Urinary bladder (tissue), 4 donors: ENCODE measurements at places on chromosomes 11 and 22. TPM values are rescaled to one million over a fixed set of nuclear protein-coding genes. Genes with fewer than 3 reads are reported as not detected.

Gene NARS2
- polyA plus RNA-seq = 10.7 TPM

- DNase-seq = no peak
Observed at GRCh38 chr11:128882451-128882850, 8.7 kb upstream of the KCNJ5 start.

- DNase-seq = no peak
Observed at GRCh38 chr11:1272531-1272930, 36.9 kb downstream of the TOLLIP start.

Gene IGLL5
- 1.6 TPM for polyA plus RNA-seq

GRCh38 chr11:79541466-79541865 is 100.6 kb upstream of the TENM4 start:
- DNase-seq = no peak

Gene CBLIF
- polyA plus RNA-seq = not detected

- peak; percentile 74 for DNase-seq
Observed at GRCh38 chr11:126140926-126141280, 70.5 kb downstream of the RPUSD4 start.

- DNase-seq = no peak
Observed at GRCh38 chr11:11640152-11640551, 18.3 kb upstream of the GALNT18 start.

Gene ZNF70
- polyA plus RNA-seq = 1.6 TPM

GRCh38 chr11:126863294-126863997 is 137.1 kb downstream of the KIRREL3 start:
- DNase-seq = no peak

DNA sequence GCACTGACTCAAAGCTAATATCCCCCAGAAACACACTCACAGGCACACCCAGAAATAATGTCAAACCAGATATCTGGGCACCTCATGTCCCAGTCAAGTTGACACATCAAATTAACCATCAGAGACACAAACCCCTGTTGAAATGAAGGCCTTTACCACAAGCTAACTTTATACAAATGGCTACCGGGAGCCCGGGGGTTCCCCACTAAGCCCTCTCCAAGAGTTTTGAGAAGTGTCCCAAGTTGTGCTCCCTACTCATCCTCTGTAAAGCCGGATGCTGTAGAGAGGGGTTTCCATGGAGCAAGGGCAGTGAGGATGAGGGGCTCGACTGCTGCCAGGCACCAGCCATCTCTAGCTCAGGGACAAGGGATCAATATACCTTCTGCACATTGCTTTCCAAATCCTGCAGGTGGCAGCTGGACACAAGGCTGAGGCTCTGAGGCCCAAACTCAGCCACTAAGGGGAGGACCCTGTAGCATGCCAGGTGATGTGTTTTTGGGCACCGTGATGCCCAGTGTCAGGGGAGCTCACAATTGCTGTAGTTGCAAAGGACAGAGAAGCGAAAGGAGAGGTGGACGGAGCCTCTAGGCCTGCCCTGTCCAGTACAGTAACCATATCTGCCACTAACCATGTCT is 145.7 kb downstream of the TTC17 start:
- DNase-seq = no peak

GRCh38 chr11:59224351-59224928 is 11.7 kb upstream of the MPEG1 start:
- no peak for DNase-seq

Gene MPZL3
- polyA plus RNA-seq = 1.4 TPM

Gene OR8G1
- not detected for polyA plus RNA-seq

- DNase-seq = peak; percentile 26
Observed at GRCh38 chr11:2097356-2097997, 41.7 kb downstream of the IGF2 start.

Gene SLC25A45
- 4.3 TPM for polyA plus RNA-seq

DNA sequence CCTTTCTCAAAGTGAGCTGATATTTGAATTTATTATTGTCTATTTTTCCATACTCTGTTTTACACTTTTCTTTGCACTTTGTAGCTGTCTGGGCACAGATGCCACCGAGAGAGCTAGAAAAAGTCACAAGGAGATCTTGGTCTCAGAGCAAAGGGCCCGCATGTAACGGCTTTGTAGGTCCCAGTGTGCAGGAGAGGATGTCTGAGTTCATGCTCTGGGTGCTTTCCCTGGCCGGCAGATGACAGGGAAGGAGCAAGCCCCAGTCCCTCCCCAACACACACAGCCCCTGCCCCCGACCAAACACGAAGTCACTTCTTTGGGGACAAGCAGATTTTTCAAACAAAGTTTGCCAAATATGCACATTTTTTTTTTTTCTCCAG is 55.8 kb downstream of the SMIM38 start:
- no peak for DNase-seq

- no peak for DNase-seq
Observed at GRCh38 chr11:68505596-68505995, 45.0 kb downstream of the PPP6R3 start.

- no peak for DNase-seq
Observed at GRCh38 chr11:100592619-100593260, 94.3 kb upstream of the ARHGAP42 start.

Gene HSPA8
- polyA plus RNA-seq = 717 TPM

Gene PNPLA5
- not detected for polyA plus RNA-seq

DNA sequence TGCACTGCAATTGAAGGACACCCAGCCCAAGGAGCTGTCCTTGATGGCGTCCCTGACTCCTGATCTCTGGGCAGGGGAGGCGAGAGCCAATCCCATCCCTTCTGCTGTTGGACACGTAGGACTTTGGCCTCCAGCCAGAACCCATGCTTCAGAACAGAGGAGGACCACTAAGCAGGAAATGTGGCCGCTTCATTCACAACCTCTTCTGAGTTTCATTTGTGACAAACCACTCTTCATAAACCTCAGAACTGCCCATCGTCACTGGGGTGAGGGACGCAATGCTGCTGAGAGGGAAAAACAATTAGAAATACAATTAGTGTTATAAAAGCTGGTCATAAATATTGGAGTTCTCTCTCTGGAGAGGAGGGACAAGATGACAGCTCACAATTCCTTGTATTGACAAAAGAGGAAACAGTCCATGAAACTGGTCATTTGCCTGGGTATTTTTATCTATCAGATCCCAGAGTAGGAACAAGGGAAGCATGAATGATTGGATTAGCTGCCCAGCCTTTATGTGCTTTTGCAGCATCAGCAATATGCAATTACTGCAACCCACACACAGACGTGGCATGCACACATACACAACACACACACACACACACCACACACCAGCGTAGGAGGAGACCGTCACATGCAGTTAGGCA is 216.5 kb upstream of the CADM1 start:
- DNase-seq = no peak

GRCh38 chr22:49838771-49839717 is 11.4 kb upstream of the BRD1 start:
- no peak for DNase-seq

DNA sequence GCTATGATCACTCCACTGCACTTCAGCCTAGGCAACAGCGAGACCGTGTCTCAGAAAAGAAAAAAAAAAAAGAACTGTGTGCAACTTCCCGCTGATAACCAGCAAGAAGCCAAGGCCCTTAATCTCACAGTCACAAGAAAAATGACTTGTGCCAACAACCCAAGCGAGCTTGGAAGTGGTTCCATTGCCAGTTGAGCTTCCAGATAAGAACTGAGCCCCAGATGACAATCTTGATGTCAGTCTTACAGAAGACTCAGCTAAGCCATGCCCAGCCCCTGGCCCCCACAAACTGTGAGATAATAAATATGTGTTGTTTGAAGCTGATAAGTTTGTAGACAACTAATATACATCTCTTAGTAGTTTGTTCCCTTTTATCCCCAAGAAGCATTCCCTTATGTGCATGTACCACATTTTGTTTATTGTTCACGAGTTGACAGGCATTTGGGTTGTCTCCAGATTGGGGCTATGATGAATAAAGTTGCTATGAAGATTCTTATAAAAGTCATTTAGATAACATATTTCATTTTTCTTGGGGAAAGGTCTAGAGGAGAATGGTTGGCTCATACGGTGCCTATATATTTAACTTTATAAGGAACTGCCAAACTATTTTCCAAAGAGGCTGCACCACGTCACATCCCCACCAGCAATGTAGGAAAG is 85.9 kb downstream of the TIMP3 start:
- DNase-seq = no peak

DNA sequence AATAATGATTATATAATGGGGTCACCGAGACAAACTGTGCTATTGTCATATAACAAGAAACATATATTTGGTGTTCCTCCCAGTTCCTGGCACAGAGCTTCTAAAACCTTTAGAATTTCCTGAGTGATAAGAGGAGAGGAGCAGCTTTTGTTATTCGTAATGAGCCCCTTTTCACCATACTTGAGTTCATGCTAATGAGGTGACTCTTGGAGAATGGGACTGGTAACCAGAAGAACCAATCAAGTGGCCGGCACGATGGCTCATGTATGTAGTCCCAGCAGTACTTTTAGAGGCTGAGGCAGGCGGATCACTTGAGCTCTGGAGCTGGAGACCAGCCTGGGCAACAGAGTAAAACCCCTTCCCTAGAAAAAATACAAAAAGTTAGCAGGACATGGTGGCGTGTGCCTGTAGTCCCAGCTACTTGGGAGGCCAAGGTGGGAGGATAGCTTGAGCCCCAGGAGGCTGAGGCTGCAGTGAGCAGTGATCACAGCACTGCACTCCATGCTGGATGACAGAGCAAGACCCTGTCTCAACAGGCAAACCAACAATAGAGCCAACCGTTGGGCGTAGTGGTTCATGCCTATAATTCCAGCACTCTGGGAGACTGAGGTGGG is 62.7 kb upstream of the FTH1 start:
- no peak for DNase-seq

Gene CTSD
- 495 TPM for polyA plus RNA-seq

DNA sequence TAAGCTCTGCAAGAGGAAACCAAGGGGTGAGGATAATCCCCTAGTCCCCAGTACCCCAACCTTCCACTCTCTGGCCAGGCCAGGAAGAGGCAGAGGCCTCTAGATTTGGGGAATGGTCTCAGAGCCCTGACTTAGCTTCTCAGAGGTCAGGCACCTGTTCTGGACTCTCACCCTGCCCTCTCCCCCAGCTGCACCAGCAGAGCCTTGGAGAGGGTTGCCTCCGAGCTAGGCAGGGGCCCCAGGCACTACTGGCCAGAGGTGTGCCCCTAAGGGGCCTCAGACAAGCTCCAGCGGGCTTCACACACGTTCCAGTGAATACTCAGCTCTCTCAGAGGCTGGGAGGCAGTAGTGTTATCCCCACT is 8.0 kb downstream of the FREY1 start:
- DNase-seq = no peak

DNA sequence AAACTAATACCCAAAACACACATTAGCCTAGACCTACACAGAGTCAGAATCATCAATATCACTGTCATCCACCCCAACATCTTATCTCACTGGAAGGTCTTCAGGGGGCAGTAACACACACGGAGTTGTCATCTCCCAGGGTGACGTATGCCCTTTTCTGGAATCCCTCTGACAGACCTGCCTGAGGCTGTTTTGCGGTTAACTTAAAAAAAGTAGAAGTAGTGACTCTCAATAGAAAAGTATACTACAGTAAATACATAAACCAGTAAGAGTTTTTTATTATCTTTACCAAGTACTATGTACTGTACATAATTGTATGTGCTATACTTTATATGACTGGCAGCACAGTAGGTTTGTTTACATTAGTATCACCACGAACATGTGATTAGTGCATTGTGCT is 80.5 kb downstream of the PGR start:
- DNase-seq = no peak

GRCh38 chr11:85953491-85954143 is 98.4 kb downstream of the CCDC83 start:
- no peak for DNase-seq

DNA sequence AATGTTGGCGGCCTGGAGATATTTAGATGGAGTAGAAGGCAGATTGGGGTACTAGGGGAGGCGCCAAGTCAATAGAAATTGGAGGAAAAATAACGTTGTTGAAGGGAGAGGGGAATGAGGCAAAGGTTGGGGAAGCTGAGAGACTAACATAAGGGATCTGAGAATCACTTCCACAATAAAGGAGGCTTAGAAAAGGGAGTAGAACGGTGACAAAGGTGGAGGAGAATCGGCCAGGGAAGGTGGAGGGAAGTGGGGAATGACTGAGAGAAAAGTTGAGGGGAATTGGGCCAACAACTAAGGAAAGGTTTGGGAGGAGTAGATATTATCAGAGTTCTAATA is 510 bp downstream of the PPME1 start:
- no peak for DNase-seq

DNA sequence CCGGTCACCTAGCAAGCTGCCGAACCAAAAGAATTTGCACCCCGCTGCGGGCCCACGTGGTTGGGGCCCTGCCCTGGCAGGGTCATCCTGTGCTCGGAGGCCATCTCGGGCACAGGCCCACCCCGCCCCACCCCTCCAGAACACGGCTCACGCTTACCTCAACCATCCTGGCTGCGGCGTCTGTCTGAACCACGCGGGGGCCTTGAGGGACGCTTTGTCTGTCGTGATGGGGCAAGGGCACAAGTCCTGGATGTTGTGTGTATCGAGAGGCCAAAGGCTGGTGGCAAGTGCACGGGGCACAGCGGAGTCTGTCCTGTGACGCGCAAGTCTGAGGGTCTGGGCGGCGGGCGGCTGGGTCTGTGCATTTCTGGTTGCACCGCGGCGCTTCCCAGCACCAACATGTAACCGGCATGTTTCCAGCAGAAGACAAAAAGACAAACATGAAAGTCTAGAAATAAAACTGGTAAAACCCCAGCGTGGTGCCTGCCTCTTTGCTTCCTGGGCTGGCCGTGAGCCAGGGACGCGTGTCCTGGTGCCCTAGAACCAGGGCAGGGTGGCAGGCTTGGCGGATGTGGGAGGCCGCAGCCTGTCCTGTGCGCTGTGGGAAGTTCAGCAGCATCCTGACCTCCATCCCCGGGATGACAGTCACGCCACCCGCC is 13.2 kb downstream of the CCND1 start:
- DNase-seq = no peak

Gene MS4A1
- 0.27 TPM for polyA plus RNA-seq
